ENCODE measurements at places on chromosomes 16 and 17.

GRCh38 chr17:21530311-21530710 lies 154.2 kb downstream of the KCNJ12 start:
- no peak for DNase-seq

DNA sequence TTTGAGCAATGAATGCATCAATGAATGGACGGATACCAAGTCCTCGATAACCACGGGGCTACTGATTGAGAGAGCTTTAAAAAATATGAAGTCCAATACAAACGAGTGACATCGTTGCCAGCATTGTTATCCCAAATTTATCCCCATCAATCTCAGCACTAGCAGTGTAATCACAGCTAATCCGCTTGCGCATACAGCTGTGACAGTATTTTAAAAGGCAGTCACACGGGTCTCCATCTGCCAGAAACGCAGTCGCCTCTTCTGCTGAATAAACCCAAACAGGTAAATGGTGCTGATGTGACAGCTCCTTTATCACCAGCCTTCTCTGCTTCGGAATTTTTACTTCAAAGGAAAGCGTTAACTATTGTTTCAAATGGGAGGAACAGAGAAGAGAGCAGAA lies 311.1 kb downstream of the XYLT1 start:
- no peak for DNase-seq

DNA sequence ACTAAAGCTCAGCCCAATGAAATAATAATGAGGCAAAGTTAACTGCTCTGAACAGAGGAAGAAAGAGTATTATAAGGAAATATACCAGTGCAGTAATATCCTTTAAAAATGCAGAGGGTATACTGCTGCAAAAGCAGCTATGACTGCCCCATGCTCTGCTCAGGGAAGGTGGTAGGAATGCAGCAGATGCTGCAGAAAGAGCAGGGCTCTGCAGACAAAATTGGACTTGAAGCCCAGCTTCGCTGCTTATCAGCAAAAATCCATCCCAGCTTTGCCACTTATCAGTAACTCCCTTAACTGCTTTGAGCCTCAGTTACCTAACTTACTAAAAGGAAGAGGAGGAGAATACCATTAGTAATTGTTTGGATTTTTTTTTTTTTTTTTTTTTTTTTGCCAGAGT lies 533.8 kb upstream of the CDH5 start:
- DNase-seq = no peak

DNA sequence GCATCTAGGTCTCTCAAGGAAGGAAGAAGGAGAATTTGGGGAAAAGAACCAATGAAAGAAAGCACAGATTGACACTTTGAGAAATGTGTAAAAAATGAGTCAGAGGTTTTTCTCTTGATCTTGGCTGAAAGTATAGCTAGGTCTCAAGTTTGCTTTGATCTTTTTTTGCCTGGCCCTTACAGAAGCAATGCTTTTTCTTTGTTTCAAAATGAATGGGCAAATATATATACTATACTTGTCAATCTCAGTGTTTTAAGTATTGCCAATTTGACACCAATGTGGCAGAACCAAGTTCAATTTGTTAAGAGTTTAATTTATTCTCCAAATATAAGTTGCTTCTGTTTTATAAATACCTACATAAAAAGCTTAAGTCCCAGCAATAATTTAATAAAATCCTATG lies 119.6 kb downstream of the PPM1E start:
- DNase-seq = no peak

DNA sequence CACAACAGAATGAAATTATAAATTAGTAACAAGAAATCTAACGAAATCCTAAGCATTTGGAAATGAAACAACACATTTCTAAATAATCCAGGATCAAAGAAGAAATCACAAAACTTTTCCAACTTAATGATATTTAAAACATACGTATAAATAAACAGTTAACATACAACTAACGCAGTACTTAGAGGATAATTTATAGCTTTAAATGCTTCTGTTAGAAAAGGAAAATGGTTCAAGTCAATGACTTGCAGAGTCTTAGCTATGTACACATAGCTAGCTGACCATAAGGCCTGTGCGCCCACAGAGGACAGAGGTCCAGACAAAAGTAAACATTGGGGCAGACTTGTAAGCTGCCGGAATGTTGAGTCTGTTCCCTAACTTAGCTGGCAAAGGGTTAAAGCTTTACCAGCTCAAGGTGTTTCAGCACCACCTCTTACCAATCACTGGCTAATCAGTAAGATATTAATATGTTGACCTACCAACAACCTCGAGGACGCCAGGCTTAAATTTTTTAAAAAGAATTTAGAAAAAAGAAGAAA lies 84.6 kb downstream of the PARN start:
- no peak for DNase-seq

- no peak for DNase-seq
Measured at GRCh38 chr16:79310710-79311109, 289.8 kb downstream of the MAF start.

- no peak for DNase-seq
Measured at GRCh38 chr16:54027558-54027957, 259.0 kb downstream of the IRX3 start.

- DNase-seq = no peak
Measured at GRCh38 chr17:36085765-36086164, 4.2 kb downstream of the CCL3 start.

DNA sequence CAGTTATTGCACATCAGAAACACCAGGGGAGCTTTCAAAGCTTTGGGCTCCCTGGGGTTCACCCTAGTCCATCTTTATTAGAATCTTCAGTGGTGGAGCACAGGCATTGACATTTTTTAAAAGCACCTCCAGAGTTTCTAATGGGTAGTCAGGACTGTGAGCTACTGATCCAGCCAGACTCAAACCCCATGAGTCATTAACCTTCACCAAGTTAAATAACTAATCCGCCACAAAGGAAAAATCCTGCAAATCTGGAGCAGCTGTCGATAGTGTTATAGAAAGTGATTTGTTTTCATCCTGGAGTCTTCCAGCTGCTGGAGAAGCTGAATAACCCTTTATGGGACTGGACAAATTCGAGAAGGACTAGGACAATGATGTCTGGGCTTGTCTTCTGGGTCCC lies 93.2 kb upstream of the PIRT start:
- no peak for DNase-seq

GRCh38 chr16:77553130-77553529 lies 118.3 kb upstream of the ADAMTS18 start:
- DNase-seq = no peak

DNA sequence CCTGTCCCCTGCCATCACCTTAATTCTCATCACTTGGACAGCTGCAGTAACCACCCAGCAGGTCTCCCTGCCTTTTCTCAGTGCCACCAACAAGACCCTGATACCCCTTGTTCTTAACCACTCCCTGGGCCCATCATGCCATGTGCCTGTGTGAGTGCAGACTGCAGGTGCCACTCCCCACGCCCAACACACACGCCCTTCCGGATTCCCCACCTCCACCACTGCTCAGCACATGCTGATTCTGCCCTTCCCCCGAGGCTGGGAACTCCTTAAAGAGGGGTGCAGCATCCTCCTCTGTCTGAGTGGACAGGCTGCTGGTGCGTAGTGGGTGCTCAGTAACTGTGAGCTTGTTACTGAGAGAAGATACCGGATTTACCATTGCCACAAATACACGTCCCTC lies 52.4 kb downstream of the PLD6 start:
- DNase-seq = no peak

GRCh38 chr17:75514919-75515495 lies 330 bp downstream of the CASKIN2 start:
- no peak for DNase-seq

DNA sequence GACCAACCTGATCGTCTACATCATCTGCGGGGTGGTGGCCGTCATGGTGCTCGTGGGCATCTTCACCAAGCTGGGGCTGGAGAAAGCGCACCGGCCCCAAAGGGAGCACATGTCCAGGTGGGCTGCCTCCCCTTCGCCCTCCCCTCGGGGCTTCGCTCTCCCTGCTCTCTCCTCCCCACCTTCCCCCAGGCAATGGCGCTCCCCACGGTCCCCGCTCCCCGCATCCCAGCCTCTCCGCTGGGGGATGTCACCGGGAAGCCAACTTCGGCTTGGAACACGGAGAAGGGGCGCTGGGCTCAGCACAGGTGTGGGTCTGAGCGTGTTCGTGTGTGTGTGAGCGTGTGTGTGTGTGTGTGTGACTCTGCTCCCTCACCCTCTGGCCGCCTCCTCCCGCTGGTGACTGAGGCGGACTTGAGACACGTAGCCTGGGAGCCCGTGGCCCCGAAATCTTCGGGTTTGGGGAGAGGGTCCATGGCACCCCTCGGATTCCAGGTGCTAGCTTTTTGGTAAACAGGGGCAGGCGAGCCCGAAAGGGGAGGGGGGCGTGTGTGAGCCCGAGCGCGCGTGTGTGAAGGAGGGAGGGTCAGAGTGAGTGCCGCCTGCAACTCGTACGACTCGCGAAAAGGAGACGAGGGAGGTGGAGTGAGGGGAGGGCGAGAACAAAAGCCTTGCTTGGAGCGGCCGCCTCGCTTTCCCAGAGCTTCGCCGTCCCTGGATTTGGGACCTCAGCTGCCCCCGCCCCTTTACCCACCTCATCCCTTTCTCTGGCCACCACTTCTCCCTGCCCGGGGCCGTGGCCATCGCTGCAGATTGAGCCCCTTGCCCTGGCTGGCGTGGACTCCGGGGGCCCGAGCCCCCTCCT lies 1.3 kb downstream of the SHISA9 start:
- DNase-seq = no peak

DNA sequence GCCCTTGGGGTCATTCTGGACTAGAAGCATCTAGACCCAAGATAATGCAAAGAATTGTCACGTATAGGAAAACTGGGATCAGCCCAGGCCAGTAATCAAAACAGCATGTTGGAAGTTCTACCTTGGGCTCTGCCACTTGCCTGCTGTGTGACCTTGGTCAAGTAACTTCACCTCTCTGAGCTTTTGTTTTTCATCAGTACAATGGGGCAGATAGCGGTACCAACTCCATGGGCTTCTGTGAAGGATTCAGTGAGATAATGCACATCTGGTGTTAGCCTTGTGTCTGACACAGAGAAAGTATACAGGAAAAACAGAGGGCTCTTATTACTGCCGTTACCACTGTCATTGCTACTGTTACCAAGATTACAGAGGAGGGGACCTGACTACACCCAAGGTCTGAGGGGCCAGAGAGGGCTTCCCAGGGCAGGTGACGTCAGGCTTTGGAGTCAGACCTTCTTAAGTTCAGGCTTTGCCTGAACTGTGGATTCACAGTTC lies 24.6 kb downstream of the CMIP start:
- DNase-seq = no peak

GRCh38 chr17:42459256-42459800 lies 650 bp downstream of the ATP6V0A1 start:
- DNase-seq = no peak

GRCh38 chr17:40064971-40065768 lies 2.4 kb downstream of the THRA start:
- DNase-seq = no peak

DNA sequence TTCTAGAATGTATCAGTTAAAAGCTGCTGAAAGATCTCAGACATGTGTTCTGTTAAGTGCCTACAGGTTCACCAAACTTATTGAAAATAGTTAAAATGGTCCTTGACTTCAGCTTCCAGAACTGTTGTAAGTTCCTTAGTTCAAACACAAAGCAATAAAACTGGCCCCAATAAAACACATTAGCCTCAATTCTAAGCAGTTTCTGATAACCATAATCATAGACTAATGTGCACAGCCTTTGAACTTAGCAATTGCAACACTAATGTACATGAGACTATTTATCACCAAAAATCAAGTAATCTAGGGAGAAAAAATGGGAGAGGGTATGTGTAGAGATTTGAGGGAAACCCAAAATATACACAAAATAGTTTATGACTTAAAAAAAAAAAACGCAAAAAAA lies 15.4 kb downstream of the PIGL start:
- no peak for DNase-seq

GRCh38 chr17:27538156-27538955 lies 82.1 kb downstream of the KSR1 start:
- DNase-seq = no peak

DNA sequence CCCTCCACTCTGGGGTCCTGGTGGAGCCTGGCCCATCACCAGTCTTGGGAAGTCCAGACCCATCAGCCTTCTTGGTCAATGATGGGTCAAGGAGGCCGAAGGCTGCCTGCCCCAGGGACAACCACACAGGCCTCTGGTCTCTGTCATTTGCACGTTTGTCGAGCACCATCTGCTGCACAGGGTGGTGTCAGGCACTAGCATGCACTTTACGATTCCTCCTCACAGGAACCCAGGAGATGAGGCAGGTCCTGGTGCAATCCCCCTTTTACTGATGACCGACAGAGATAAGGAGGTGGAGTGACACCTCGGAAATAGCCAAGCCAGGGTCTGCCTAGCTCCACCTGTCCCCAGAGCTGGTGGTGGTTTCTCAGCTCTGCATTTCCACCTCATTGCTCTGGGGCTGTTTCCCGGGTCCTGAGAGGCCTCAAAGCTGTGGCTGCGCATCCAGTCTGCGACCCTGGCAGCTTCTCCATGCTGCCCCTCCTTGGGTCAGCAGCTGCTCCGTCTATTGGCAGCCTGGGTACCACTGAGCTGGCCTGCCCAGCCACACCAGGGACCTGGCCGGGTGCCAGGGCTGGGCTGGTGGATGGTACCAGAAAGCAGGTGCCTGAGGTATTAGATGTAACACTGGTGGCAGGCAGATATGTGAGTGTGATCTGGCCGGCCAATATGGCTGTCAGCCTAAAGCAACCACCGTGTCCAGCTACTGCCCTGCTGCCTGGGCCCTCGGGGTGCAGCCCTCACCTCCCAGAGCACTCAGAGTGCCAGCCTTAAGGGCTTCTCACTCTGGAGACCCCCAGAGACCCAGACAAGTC lies 10.0 kb downstream of the MMP15 start:
- no peak for DNase-seq

DNA sequence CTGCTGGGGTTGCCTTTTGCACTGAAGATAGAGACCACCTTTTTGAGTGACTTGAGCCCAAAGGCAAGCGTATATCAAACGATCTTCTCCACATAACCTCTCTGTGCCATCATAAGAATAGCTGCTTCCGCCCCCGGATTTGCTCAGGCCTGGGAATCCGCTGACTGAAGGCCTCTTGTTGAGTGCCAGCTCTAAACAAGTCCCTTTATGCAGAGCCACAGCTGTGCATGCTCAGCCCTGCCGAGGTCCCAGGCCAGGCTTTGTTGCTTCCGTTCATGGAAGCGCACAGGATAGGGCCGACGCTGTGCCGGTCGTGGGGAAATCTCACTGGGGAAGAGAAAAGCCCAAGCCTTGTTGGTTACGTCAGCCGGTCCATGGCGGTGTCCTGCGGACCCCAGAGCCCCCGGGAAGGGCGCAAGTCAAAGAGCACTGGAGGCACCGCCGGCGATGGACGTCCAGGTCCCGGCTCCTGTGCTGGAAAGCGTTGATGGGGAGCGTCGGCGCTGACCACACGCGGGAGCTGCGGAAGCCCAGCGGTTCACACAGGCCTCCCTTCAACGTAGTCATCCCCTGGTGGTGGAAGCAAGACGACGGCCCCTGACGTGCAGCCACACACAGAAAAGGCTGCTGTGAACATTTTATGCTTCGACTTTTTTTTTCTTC lies 23.5 kb upstream of the RPL13 start:
- DNase-seq = no peak
